Hematopoietic multipotent progenitor cell treated with erythropoietin and hydrocortisone succinate and interleukin-3 and kit ligand, for 6 days (in vitro differentiated cells): ENCODE measurements at places on chromosomes 5 and 9.

GRCh38 chr5:168346417-168346816 is 55.0 kb downstream of the WWC1 start:
- DNase-seq, result no peak

DNA sequence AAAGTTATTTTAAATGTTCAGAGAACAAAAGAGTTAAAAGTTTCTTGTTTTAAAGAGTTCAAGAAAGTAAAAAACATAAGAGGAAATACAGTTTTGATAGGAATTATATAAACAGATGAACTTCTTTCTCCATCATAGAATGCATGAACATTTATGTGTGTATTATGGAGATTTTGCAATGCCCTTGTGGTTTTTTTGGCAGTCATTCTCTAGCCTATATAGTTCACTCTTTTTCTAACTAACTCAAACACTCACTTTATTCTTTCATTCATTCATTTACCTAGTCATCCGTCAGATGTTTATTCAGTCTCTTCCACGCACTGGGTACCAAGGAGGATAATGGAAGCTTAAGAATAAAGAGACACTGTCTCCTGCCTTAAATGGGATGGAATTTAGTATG is 195.9 kb upstream of the VLDLR start:
- no peak for DNase-seq

DNA sequence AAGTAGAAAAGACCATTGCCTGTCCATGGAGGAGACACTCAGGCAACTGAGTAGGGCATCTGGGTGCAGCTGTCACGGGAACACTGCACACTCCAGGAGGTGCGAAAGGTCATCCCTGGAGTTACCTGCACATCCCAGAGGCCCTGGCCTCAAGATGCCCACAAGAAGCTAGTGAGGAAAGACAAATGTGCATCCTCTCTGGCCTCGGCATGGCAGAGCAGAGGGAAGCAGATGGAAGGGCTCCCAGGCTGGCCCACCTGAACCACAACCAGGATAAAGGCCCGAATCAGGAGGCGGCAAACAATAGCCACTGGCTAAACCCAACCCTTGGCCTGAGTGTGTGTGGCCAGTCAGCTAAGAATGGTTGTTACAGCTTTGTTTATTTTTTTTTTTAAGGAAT is 231.7 kb downstream of the SYK start:
- no peak for DNase-seq

GRCh38 chr5:141957367-141957996 is 520 bp downstream of the PCDH12 start:
- peak; percentile 30 for DNase-seq

DNA sequence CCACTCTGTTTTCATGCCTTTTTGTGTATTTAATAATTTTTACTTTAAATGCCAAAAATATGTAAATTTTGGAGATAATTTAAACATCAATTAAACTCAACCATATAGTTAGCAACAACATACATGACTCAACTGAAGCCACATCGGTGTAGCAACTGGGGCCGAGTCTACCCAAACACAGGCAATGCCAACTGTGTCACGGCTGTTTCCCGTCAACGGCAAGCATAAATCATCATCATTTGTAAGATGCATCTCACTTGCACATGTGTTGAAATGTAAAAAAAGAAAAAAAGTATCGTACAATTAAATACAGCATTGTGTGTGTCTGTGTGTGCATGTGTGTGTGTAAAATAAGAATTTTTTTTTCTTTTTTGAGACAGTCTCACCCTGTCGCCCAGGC is 160.1 kb upstream of the TAS2R1 start:
- DNase-seq, result no peak

GRCh38 chr9:102922526-102922925 is 72.6 kb upstream of the CYLC2 start:
- DNase-seq, result no peak

- no peak for DNase-seq
Measured at GRCh38 chr9:124271660-124272059, 13.9 kb downstream of the NEK6 start.

DNA sequence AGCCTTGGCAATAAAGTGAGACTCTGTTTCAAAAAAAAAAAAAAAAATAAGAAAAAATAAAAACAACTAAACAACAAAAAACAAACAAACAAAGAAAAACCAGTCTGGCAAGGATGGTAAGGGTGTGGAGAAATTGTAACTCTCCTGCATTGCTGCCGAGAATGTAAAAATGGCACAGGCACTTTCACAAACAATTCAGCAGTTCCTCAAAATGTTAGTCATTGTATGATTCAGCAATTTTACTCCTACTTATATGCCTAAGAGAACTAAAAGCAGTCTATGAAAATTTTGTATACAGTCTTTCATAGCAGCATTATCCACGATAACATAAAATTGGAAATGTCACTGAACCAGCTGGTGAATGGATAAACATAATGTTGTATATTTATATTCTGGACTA is 280.4 kb downstream of the CDH9 start:
- peak; percentile 47 for DNase-seq

- DNase-seq, result no peak
Measured at GRCh38 chr5:11898787-11899186, 5.5 kb downstream of the CTNND2 start.

DNA sequence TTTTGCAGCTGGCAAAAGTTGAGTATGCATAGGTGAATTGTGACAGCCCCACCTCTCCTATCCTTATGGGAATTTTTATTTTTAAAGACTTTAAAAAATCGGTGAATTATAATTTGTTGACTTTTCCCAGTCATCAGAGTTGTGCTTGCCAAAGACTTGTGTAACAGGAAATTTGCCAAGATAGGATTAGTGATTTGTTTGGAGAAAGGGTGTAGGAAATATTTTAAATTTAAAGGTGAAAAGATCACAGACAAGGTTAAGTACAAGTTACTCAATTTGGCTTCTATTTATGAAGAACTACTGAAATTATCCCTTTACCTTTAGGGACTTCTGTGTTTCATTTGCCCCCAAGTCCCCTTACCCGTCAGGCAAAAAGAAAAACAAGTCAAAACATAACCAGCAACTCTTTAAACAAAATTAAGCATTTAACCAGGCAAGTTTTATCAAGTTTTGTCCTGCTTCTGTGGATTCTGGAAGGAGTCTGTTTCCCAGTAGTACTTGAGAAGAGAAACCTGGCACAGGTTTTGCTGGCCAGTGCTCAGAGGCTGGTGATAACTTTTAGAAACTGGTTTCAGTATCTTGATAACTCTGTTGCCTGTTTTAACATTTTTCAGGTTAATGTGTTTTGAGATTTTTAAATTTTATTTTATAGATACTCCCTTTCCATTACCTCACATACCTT is 285.4 kb downstream of the MAST4 start:
- DNase-seq, result no peak

GRCh38 chr5:42750507-42750906 is 6.1 kb upstream of the CCDC152 start:
- DNase-seq, result no peak

GRCh38 chr9:130347931-130348330 is 82.4 kb downstream of the HMCN2 start:
- DNase-seq, result peak; percentile 22
